ENCODE measurements at places on chromosomes 6 and 20.

- no peak for DNase-seq
These were observed 10.3 kb downstream of the TOP1 start for GRCh38 chr20:41038878-41039404.

DNA sequence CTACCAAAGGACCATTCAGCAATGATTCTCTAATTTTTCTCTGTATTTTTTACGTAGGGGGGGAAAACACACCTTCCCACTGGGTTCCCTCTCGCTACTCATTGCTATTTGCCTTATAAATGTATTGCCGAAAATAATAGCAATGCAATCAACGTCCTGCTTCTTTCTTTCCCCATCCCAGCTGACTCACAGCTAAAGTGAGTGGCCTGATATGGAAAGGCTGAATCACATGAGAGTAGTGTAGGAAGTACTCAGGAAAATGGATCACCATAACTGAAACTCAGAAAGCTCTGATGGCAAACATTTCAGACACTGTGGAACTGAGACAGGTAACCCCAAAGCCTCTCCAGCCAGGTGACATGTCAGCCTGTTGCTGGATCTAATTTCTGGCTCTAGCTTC is 49.3 kb upstream of the SRPK1 start:
- DNase-seq: no peak

- no peak for DNase-seq
These were observed 106.9 kb downstream of the TRDN start for GRCh38 chr6:123529843-123530242.

DNA sequence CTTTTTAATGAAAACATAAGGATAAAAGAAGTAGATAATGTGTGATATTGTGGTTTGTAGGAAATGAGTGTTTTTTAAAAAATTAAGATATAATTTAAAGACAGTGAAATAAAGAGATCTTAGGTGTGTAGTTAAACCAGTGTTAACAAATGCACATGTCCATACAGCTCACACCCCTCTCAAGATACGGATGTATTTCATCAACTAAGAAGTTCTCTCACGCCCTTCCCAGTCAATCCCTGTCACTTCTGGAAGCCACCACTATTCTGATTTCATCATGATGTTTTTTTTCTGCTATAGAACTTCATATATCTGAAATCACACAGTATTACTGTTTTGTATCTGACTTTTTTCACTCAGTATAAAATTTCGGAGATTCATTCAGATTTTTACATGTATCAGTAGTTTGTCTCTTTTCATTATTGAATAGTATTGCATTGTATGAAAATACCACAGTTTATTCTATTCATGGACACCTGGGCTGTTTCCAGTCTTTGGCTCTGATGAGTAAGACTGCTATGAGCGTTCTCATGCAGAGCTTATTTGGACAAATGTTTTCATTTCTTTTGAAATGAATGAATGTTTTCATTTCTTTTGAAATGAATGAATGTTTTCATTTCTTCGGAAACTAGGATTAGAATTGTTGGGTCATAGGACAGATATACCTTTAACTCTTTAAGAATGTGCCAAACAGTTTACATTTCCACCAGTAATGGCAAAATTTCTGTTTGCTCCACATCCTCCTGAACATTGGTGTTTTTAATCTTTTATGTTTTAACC is 49.7 kb upstream of the ELOVL5 start:
- DNase-seq: no peak

GRCh38 chr6:32982084-32982701 is 13.8 kb downstream of the BRD2 start:
- DNase-seq: no peak

DNA sequence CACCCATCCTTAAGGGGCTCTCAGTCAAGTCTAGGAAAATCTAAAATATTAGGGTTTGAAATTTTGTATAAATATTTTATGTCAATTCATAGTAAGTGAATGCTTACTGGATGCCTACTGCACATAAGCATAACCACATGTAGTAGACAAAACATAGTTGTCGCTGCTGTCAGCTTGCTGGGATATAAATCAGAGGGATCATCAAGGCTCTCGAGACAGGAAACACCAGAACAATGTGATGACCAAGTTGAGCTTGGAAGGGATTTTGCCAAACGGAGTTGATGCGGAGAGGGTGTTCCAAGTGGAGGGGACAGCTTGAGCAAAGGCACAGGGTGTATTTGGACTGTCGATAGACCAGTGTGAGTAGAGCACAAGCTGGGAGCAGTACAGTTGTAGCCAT is 105.8 kb upstream of the SUPT3H start:
- DNase-seq: no peak

- no peak for DNase-seq
These were observed 54.6 kb downstream of the B4GALT5 start for GRCh38 chr20:49659056-49659455.

DNA sequence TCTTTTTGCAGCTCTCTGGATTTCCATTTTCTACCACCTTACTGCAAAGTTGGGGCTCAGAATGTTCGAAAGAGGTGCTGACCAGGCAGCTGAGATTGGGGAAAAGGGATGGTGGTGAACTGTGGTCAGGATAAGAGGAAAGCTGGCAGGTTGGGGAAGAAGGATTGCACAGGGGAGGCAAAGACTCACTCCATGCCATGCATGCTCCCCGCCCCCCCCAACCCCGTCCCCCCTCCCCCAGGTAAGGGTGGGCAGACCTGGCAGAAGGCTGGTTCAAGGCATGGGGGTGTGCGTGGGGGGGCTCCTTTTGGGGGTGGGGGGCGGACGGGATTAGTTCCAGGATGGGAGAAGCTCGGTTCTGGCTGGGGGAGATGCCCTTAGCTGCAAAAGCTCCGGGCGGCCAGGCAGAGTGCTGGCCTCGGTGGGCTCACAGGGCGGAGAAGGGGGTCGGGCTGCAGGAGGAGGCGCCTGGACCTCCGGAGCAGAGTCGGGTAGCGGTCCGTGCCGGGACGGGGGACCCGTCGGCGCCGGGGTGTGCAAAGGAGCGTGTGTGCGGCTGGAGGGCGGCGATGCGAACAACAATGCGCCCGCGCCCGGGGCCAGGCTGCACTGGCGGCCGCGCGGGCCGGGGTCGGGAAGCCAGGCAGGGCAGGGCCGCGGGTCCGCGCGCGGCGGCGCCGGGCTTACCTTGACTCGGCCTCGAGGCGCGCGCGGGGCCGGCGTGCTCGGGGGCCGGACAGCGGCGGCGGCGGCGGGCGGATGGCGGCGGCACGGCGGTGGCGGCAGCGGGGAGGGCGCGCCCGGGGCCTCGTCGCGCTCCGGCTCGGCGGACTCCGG is 880 bp downstream of the ADNP start:
- DNase-seq: no peak

DNA sequence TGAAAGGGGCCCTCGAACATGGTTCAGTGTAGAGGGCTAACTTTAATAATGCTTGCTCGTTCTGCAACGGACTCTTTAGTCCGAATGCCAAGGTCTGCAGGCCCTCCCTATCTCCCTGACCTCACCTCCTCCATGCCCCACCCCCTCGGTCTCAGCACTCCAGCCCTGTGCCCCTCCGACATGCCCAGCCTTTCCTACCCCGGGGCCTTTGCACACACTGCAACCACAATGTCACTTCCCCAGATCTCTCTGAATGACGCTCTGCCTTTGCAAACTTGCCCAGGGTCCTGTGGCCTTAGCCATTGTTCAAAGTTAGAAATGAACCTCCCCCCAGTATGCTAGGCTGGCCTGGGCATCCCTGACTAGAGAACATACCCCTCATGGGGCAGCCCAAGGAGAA is 50.0 kb upstream of the NFATC2 start:
- DNase-seq: no peak

- no peak for DNase-seq
These were observed 98.1 kb upstream of the AKAP12 start for GRCh38 chr6:151141685-151142084.

- DNase-seq: no peak
These were observed 100.9 kb upstream of the IYD start for GRCh38 chr6:150267686-150268561.

Data from T-cell (primary cell).